Lung (tissue), 17 donors: ENCODE measurements at places on chromosomes 3 and 15. TPM values are rescaled to one million over a fixed set of nuclear protein-coding genes. Genes with fewer than 3 reads are reported as not detected.

The GP5 gene
- polyA plus RNA-seq, result 0.06 TPM

The DUOXA2 gene
- polyA plus RNA-seq, result 0.98 TPM

The ATOSA gene
- 12.1 TPM for polyA plus RNA-seq

The CSTA gene
- polyA plus RNA-seq, result 45.9 TPM

The NANOGP8 gene
- polyA plus RNA-seq, result not detected

The PARP3 gene
- polyA plus RNA-seq, result 17.3 TPM

The CRABP1 gene
- not detected for polyA plus RNA-seq

The TUSC7 gene
- polyA plus RNA-seq, result not detected

The TF gene
- polyA plus RNA-seq, result 0.59 TPM

The CLDN11 gene
- 2.1 TPM for polyA plus RNA-seq

The SEMA5B gene
- 0.30 TPM for polyA plus RNA-seq

The DHX36 gene
- 32.0 TPM for polyA plus RNA-seq

The SLC6A1 gene
- polyA plus RNA-seq, result 1.1 TPM

- DNase-seq, result peak; percentile 96
Measured at GRCh38 chr3:107198581-107199181, 178.6 kb upstream of the CCDC54 start.

DNA sequence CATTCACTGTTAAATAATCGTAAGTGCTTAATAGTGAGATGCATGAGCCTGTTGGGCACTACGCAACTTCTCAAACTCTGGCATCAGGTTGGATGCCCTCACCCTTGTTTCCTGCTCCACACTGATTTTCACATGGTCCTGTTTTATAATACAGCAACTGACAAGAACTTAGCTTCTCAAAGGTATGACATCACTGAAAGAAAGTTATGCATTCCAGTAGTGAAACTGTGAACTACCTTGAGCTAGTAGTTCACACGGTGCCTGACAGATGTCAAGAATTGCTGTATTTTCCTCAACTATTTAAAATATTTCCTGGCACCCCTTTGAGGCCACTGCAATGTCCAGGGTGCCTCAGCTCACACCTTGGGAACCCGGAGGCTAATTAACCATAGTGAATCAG lies 327.5 kb downstream of the RORA start:
- DNase-seq, result no peak

DNA sequence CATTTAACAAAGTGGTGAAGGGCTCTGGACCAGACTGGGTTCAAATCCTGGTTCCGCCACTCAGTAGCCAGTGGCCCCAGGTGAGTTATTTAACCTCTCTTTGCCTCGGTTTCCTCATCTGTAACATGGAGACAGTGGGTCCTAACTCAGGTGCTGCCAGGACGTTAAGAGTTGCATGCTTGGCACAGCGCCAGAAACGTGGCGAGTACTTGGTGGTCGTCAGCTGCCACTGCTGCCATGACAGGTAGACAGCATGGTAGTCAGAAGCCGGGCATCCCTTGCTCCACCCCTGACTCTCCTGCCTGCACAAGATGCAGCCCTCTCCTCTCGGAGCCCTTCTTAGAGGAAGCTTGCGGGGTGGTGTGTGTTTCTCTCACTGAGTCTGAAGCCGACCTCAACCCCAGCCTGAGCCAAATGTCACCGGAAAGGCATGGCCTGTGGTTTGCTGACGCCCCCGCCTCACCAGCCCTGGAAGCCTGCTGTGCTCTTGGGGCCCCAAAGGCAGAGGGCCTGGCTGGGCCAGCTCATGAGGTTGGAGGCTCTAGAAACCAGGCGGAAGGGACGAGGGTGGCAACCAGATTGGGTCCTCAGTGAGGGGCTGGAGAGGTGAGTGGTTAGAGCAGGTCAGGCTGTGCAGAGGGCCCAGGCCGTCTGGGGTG lies 160.8 kb upstream of the TLE3 start:
- no peak for DNase-seq

- no peak for DNase-seq
Measured at GRCh38 chr15:34360298-34360697, 6.7 kb downstream of the LPCAT4 start.

DNA sequence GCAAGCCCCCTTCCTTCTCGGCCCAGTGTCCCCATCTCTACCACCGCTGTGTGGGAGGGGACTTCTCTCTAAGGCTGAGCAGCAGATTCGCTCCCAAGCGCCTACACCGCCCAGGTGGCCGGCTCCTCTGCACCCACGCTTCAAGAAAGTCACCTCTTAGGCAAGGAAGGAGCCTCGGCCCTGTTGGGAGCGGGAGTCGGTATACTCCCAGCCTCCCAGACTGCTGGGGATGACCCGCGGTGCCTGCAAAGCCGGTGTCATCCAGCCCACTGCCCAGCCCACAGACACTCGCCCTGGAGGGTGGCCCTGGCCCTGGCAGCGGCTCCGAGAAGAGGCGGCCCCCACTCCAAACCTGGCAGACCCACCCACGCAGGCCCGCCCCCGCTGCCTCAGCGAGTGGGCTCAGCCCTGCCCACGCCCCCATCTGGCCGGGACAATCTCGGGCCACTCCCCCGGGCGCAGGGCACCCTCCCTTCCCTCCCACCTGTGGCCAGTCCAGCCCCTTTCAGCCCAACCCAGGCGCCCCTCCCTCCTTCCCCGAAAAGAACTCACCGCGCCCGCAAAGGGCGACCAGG lies 396 bp downstream of the CHRNB4 start:
- DNase-seq, result no peak

- DNase-seq, result no peak
Measured at GRCh38 chr3:5769825-5770224, 582.3 kb downstream of the EDEM1 start.

GRCh38 chr3:155001289-155002010 lies 78.7 kb upstream of the MME start:
- no peak for DNase-seq

DNA sequence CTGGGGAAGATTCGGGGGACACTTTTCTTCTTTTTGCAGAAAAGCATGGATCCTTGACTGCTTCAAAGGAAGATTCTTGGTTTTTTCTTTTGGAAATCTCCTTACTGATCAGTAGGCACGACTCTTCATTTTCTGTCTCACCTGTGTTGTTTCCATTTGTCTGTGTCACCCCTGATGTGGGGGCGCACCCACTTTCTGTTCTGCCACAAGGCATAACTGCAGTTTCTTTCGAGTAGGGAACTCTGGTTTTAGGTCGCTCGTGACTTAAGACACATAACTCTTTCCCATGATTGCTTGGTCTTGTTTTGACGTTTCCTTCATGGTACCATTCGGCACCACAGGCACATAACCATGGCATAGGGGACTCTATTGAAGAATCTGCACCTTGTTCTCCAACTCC lies 31.3 kb downstream of the RNF168 start:
- no peak for DNase-seq

GRCh38 chr3:113802795-113803455 lies 35.7 kb upstream of the GRAMD1C start:
- DNase-seq, result no peak

DNA sequence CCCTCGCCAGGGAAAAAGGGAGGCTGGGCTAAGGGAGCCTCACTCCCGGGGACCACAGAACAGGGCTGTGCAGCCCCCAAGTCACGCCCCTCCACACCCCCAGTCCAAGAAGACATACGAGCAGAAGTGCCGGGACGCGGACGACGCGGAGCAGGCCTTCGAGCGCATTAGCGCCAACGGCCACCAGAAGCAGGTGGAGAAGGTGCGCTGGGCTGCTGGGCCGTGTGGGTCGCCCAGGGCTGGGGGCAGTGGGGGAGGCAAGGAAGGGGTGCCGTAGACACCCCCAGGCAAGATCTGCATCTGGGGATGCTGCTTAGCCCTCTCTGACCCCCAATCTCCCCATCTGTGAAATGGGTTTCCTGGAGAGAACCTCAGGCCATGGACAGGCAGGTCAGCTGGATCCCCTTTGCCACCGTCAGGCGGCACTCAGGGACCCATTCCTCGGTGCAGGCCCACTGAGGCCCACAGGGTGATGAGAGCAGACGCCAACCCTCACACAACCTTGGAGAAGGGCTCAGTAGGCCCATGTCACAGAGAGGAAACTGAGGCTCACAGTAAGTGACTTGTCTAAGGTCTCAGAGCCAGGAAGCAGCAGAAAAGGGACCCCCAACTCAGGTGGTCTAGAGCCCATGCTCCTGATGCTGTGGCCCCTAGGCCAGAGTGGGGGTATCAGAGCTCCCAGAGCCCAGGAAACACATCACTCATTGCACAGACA lies 33.7 kb downstream of the PSTPIP1 start:
- no peak for DNase-seq

- no peak for DNase-seq
Measured at GRCh38 chr15:58355382-58355971, 76.3 kb upstream of the LIPC start.

GRCh38 chr15:78933823-78934654 lies 10.8 kb downstream of the CTSH start:
- peak; percentile 56 for DNase-seq

DNA sequence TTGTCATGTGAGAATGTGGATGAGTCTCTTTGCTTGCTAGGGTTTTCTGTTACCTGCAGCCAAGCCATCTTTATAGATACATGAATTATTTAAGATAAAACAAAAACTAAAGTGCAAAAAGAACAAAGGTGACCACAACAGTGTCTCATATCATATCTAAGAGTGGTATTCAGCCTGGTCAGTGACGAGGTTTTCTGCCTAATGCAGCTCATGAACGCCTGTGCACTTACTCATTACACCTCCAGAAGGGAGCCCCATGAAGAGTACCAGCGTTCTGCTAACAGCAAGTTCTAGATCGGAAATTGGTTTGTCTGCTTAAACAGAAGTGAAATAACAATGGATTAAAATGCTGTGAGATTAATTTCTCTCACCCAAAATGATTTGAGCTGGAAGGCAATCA lies 19.2 kb downstream of the PXYLP1 start:
- no peak for DNase-seq

DNA sequence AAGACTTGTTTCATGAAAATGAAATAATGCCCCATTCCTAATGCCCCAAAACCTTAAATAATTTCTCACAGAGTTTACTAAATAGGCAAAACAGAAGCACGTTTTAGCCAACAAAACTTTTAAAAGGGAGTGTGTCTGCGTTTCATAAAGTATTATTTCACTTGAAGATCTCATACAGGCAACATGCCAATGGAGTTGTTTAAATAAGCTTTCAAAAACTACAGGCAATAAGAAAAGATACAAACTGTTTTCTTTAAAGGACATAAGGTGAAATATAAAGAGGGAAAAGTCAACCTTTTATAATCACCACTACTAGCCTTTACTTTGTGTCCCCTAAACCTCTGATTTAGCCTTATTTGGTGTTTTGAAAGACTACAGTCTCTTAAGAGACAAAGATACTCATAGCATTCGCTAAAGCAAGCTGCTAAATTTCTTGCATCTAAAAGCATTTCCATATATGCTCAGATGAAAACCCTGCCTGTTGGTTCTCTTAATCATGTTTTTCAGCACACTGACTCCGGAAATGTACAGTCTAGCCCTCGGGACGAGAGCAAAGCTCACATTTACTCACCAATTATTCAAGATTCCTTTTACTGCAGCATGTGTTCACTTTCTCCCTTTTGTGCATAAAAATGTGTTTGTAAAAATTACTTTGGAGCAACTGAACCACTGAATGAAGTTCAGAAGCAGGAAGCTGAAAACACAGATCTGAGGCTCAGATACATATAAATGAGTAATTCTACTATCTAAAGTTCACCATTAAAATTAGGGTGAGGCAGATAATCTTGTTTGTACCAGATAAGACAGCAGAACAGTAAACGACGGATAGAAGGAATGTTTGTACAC lies 119.0 kb downstream of the GOLIM4 start:
- peak; percentile 35 for DNase-seq

- no peak for DNase-seq
Measured at GRCh38 chr3:15977598-15978232, 179.9 kb upstream of the ANKRD28 start.

- no peak for DNase-seq
Measured at GRCh38 chr3:79765911-79766310, 1.9 kb downstream of the ROBO1 start.

DNA sequence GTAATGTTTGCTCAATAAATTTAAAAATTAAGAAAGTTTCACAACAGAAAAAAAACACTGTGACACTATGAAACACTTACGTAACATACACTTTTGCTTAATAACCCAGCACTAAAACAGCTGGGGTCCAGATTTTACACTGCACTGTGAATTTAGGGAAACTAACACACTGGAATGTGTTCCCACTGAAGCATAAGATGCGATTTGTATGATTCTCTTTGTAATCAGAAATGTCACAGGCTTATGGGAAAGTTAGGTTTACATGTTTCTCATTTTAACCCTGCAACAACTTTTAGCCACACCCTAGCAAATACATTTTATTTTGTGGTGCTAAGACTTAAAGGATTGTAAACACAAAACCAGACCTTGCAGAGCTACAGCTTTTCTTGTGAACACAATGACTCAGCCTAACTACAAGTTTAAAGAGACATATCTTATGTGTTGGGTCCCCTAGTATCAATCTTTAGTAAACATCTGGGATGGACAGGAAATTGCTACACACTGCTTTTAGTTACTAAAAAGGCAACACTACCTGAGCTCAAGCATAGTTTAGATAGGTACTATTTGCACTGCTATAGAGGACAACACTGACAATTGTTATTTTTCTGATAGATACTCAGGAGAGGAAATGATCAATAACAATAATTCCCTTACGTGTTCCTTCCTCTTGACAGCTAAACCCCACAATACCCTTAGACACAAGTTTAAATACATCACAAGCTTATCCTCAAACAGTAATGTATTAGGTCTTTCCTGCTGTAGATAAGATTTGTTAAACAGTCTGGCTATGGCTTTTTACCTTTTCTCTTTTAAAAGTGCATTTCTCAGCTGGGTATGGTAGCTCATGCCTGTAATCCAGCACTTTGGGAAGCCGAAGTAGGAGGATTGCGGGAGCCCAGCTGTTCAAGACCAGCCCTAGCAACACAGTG lies 3.8 kb downstream of the PLD1 start:
- peak; percentile 60 for DNase-seq

DNA sequence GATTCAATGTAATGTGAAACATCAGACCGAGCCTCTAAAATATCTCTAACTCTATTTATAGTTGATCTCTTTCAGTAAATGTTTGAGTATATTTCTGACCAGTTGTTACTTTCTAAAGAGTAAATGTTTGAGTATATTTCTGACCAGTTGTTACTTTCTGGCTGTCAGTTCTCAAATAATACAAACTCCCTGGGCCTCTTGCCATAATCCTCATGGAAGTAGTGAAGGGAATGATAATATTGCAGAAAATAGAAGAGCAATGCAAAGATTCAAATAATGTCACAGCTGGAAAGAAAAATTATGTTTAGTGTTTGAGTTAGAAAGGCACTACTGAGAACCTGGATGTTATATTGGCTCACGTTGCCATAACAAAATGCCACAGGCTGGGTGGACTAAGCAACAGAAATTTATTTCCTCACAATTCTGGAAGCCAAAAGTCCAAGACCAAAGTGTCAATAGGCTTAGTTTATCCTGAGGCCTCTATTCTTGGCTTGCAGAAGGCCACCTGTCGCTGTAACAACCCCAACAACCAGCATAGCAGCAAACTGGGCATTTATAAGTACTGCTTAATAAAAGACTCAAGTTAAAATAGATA lies 470.6 kb upstream of the BCHE start:
- no peak for DNase-seq

GRCh38 chr3:66854601-66855151 lies 143.4 kb upstream of the KBTBD8 start:
- DNase-seq, result no peak

- no peak for DNase-seq
Measured at GRCh38 chr3:53673722-53674350, 172.4 kb downstream of the CHDH start.

GRCh38 chr15:74983725-74984231 lies 11.6 kb upstream of the SCAMP5 start:
- DNase-seq, result no peak

- no peak for DNase-seq
Measured at GRCh38 chr3:54843352-54843751, 84.5 kb downstream of the LRTM1 start.

GRCh38 chr3:46904303-46905212 lies 27.0 kb downstream of the PTH1R start:
- no peak for DNase-seq
